ENCODE measurements at places on chromosomes 3 and 15. TPM values are rescaled to one million over a fixed set of nuclear protein-coding genes. Genes with fewer than 3 reads are reported as not detected.

The CLRN1 gene
- total RNA-seq, result not detected

- no peak for DNase-seq
- no peaks in the 10 kb centered on the region for H3K4me1 ChIP-seq
- H3K27ac ChIP-seq, result no peak overlapping the region
- H3K36me3 ChIP-seq, result no peaks in the 10 kb centered on the region
Measured at GRCh38 chr15:99404454-99404853, 153.2 kb downstream of the LRRC28 start.

DNA sequence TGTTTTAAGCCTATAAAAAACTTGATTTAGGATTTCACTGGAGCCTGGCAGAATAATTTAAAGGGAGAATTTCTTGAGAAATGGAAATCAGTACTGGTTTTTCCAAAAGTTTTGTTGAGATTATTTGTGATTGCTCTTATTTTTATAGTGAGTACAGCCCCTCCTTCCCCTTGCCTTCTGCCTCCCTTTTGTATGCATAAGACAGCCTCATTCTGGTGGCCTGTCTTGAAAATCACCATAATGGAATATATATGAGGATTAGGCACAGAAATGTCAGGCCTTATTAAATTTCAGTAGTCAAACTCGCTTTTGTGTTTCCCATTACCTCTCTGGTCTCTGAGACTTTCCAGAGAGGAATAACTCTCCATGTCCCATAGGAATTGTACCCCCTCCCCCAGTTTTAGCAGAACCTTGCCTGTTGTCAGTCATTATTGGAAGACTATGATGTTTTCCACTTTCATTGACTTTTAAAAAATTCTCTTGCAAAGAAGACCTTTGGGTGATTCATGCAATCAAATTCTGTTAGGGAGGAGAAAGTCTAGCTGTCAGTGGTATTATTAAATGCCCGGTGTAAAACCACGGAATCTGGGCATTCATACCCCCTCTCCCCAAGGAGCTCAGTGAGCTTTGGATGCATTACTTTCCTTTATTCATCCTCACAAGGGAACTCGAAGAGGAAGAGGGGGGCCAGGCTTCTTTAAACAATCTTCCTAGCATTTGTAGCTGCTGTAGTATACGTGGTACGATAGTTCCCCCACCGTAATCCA, 171.6 kb upstream of the TSC22D2 start:
- DNase-seq, result no peak
- H3K4me3 ChIP-seq, result no peak overlapping the region
- H3K27me3 ChIP-seq, result no peaks in the 10 kb centered on the region
- no peaks in the 10 kb centered on the region for H3K36me3 ChIP-seq
- H3K4me1 ChIP-seq, result peaks cover 26% of the 10 kb centered on the region

DNA sequence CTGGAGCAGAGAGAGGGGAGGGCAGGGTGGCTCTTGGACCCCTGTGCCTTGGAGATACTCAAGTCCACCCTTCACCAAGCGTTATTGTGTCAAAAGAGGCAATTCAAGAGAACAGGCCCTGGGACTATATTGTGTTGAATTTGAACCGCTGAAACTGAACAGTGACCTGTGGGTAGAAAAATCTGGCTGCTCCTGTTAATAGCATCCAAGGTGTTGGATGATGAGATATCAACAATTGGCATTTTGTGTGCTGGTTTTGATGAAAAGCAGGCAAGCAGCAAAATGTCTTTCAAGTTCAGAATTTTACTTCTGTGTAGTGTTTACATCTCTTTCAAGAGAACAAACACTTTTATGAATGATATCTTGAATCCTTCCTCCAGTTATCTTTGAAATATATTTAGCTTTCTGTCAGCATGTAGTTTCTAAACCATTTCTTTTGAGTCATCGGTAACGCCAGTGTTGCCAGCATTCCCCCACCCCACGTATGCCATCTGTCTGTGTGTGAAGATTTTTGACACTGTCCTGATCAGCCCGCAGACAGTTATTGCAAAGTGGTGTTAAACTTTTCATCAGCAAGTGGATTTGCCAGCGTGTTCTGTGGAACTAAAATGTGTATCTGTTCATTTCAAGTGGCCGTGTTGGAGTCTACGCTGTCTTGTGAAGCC, 34.8 kb downstream of the PDHB start:
- no peak for DNase-seq
- H3K27me3 ChIP-seq, result no peaks in the 10 kb centered on the region
- H3K27ac ChIP-seq, result peak overlapping the region; percentile 35
- H3K36me3 ChIP-seq, result no peaks in the 10 kb centered on the region
- no peak overlapping the region for H3K4me3 ChIP-seq

The PEX11A gene
- 7.2 TPM for total RNA-seq

- H3K27me3 ChIP-seq, result no peaks in the 10 kb centered on the region
- peaks cover 6% of the 10 kb centered on the region for H3K4me1 ChIP-seq
- H3K4me3 ChIP-seq, result no peak overlapping the region
- H3K27ac ChIP-seq, result no peak overlapping the region
- H3K36me3 ChIP-seq, result no peaks in the 10 kb centered on the region
Measured at GRCh38 chr15:63440756-63441155, 59.1 kb upstream of the CA12 start.

DNA sequence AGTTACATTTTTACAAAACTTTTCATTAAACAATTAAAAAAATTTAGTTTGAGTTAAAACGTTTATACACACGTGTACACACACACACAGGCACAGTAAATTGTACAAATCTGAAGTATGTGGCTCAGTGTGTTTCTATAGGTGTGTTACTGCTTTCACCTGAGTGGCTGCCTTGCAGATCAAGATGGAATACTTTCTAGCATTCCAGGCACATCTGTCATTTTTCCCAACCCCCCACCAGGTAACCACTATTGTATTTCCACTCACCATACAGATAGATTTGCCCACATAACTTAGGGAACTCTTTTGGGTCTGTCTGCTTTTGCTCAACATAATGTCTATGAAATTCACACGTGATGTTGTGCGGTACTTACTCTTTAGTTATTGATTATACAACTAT, 141.1 kb downstream of the PTPRG start:
- no peak for DNase-seq
- H3K4me3 ChIP-seq, result no peak overlapping the region
- H3K36me3 ChIP-seq, result no peaks in the 10 kb centered on the region
- peaks cover 27% of the 10 kb centered on the region for H3K4me1 ChIP-seq
- no peak overlapping the region for H3K27ac ChIP-seq

The STARD9 gene
- total RNA-seq, result 16.5 TPM

DNA sequence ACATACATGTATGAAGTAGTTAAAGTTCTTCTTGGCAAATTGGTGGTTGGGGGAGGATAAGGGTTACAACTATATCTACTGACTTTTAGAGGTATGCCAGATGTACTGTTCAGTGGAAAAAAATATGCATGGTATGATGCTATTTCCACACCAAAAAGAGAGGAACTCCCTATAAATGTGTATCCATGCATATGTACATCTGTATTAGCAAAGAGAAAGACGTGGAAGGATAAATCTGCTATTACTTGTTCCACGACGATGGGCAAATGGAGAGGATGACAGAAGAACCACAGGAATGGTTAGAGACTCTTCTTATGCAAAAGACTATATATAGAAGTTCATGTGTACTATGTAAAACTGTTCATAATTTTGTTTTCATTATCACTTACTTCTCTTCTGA, 197.6 kb downstream of the RORA start:
- no peak overlapping the region for H3K27ac ChIP-seq
- H3K27me3 ChIP-seq, result no peaks in the 10 kb centered on the region
- DNase-seq, result no peak
- H3K4me1 ChIP-seq, result no peaks in the 10 kb centered on the region
- H3K4me3 ChIP-seq, result no peak overlapping the region
- H3K36me3 ChIP-seq, result no peaks in the 10 kb centered on the region

The CYP1A1 gene
- 1.7 TPM for total RNA-seq

GRCh38 chr3:159989973-159990846, 1.6 kb downstream of the IL12A start:
- peak overlapping the region; percentile 74 for H3K4me3 ChIP-seq
- peaks cover 24% of the 10 kb centered on the region for H3K27me3 ChIP-seq
- no peak for DNase-seq
- H3K36me3 ChIP-seq, result peaks cover 4% of the 10 kb centered on the region
- H3K27ac ChIP-seq, result no peak overlapping the region

- H3K27me3 ChIP-seq, result peaks cover 35% of the 10 kb centered on the region
- H3K4me1 ChIP-seq, result no peaks in the 10 kb centered on the region
- peaks cover 3% of the 10 kb centered on the region for H3K36me3 ChIP-seq
- H3K4me3 ChIP-seq, result no peak overlapping the region
- DNase-seq, result no peak
Measured at GRCh38 chr15:69679623-69680228, 227.1 kb downstream of the RPLP1 start.
